Posterior vena cava (tissue), 2 donors: ENCODE measurements at places on chromosomes 3 and 15. TPM values are rescaled to one million over a fixed set of nuclear protein-coding genes. Genes with fewer than 3 reads are reported as not detected.

- no peak for DNase-seq
These were observed 10.6 kb downstream of the SETMAR start for GRCh38 chr3:4313606-4314293.

DNA sequence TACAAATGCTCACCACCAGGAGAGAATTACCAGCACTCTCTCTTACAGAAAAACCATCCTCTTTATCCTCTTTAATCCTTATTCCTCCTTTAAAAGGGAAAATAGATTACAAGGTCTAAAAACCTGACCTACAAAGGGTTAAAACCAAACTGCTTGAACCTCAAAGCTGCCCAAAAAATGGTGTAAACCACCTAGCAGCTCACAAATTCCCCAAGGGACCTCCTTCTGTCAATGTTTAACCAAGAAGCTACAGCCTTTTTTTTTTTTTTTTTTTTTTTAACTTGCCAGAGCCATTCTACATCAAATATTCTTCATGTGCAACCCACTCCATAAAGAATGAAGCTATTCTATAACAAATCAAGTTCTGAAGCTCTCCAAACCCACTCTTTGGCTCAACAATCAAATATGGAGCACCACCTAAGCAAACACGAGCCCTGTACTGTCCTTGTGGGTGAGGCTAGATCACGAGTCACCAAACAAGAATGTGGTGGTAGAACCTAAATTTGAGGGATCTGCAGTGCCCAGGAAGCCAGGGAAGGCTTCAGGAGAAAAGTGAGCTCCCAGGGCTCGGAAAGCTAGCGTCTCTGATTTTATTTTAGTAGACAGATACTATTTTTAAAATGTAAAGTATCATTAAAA is 20.1 kb downstream of the OSBPL10 start:
- no peak for DNase-seq

DNA sequence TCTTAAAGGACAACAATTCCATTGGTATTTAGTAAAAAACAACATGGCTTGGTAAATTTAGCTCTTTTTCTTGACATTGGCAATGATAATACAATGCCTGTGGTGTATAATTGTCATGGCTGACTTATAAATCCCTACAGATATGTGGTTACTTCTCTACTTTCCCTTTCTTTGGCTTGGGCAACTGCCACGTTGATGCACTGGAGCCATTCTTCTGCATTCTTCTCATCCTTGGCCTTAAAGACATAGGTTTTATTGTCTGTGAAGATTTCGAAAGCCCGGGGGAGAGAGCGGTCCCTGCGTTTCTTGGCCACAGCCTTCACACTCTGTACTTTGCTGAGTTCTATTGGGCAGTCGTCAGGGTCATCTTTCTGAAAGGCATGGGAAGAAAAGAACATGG is 101.1 kb upstream of the CCNL1 start:
- DNase-seq = no peak

- DNase-seq = no peak
These were observed 110.1 kb upstream of the TGFBR2 start for GRCh38 chr3:30496066-30496966.

GRCh38 chr3:115624901-115625300 is 1.6 kb downstream of the GAP43 start:
- no peak for DNase-seq

GRCh38 chr3:128426128-128426921 is 40.4 kb downstream of the DNAJB8 start:
- DNase-seq = peak; percentile 86

DNA sequence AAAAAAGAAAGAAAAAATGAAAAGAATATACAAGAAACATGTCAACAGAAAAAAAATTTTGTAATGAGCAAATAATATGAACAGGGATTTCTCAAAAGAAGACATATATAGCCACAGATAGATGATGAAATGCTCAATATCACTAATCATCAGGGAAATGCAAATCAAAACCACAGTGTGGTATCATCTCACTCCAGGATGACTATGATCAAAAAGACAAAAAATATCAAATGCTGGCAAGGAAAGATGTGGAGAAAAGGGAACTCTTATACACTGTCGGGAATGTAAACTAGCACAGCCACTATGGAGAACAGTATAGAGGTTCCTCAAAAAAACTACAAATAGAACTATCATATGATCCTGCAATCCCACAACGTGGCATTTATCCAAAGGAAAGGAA is 94.1 kb downstream of the C3orf70 start:
- no peak for DNase-seq

DNA sequence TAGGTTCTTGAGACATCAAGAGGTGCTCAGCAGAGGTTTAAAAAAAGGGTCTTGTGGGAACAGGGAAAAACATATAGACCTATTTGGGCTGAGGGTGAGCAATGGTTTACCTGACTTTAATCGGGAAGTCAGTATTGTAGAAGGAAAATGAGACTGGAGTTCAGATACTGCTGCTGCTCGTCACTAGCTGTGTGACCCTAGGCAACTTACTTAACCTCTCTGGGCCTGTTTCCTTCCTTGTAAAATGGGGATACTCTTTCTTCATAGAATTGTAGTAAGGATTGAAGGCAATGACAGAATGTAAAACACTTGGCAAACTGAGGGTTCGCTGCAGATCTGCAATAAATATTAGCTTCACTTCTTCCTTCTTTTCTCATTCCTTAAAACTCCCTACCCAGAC is 327.5 kb upstream of the PROK2 start:
- DNase-seq = no peak

DNA sequence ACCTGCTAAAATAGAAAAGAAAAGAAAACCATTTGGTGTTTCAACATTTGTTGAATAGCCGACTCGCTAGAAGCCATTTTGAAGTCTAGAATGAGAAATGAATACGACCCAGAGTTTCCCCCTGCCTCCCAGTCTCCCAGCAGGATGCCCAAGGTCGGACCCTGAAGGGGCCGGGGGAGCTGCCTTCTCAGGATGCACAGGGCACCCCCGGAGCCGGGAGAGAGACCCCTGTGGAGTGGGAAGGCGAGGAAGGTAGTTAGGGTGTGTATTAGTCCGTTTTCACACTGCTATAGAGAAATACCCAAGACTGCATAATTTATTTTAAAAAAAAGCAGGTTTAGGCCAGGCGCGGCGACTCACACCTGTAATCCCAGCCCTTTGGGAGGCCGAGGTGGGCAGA is 44.7 kb downstream of the NIPA2 start:
- peak; percentile 60 for DNase-seq

DNA sequence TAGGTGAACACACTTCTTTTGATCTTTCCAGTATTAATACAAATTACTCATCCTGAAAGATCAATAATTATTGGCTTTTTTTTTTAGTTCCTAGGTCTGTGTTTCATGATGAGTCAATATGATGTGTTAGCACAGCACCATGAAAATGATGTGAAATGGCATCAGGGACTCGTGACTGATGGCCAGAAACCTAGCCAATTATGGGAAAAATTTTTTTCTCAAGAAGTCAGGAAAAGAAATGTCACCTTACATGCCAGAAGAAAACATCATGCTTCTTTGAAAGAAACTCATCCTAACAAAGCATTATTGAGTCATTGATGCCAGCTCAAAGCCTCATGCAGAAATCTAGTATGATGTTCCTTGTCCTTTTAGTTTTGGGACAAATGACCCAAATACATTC is 468.3 kb upstream of the CBLB start:
- no peak for DNase-seq

- DNase-seq = no peak
These were observed 45.9 kb upstream of the THUMPD3 start for GRCh38 chr3:9316881-9317361.

DNA sequence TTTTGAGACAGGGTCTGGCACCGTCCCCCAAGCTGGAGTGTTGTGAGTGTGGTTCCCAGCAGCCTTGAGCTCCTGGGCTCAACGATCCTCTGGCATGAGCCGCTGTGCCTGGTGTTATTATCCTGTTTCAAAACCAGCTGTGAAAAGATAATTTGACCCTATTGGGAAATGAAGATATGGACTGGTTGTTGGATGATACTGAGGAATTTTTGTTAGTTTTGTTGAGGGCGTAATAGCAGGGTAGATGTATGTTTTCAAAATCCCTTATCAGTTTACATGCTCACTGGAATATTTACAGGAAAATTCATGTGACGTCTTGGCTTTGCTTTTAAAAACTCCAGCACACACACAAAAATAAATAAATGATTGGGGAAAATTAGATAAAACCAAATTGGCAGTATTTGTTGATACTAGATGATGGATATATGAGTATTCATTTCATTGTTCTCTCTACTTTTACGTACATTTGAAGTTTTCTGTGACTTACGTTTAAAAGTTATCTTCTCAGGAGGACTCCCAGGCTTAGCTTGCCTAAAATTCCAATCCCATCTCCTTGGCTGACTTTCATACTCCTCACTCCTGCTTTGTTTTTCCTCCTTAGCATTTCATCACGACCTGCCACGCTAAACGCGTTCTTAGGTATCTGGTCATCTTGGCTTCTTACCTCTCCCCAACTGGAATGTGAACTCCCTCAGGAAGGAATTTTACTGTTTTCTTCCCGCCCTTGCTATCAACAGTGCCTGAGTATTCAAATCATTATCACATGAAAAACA is 56.8 kb upstream of the TFRC start:
- peak; percentile 71 for DNase-seq

GRCh38 chr3:195708626-195709481 is 11.9 kb upstream of the MUC20 start:
- no peak for DNase-seq

The CCR9 gene
- total RNA-seq = not detected

The ST8SIA2 gene
- not detected for total RNA-seq

The MRAS gene
- total RNA-seq = 81.5 TPM
